ACHN (cell line): ENCODE measurements at places on chromosomes 4 and X.

GRCh38 chrX:41779941-41780340, 56.0 kb downstream of the GPR82 start:
- DNase-seq, result no peak

DNA sequence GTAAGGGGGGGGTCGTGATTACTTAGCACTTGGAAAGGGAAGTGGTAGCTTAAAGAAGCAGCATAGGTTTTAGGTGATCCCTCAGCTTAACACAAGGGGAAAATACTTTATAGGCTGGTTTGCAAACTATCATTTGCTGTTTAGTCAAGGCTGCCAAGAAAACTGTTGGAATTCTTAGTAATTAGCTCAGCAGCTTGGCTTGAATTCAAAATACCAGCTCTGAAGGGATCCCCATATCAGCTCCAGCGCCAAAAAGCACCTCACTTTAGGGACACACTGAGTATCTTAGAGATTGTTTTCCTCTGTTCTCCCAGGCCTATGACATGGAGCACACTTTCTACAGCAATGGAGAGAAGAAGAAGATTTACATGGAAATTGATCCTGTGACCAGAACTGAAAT, 8.8 kb downstream of the TNMD start:
- DNase-seq, result no peak

DNA sequence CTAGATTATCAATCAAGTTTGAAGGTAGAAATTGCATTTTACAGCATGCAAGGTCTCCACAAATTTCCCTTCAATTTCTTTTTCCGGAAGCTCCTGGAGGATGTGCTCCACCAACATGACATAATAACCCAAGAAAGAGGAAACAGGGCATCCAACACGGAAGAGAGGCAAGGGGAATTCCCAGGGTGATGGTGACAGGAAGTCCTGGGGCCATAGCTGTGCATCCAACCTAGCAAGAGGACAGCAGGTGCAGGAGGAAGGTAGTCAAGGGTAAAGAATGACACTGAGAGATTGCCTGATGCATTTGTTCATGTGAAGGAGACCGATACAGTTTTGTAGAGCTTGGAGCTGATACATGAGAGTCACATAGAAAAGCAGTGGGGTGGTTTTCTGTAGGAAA, 115.7 kb upstream of the LSM6 start:
- no peak for DNase-seq

DNA sequence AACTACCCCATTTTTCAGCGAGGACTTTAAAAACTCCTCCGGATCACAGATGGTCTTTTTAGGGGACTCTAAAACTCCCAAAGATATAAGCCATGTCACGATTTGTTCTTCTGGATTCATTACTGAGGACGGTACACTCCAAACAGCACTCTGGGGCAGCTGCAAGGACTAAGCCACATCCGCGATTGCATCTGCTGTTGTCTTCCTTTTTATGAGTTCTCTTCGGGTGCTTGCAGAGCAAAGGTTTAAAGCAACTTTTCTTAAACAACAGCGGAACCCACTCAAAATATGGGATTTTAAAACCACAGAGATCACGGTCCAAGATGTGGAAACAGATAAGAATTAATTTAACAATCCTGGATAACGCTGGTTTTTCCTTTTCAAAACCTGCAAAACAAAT, at the start of gene ARHGEF6:
TSS of gene ARHGEF6 (minus strand) at position 170 of the 400 bp plus-strand sequence. CDS start at position 120, 50 bp downstream.
- DNase-seq, result no peak

DNA sequence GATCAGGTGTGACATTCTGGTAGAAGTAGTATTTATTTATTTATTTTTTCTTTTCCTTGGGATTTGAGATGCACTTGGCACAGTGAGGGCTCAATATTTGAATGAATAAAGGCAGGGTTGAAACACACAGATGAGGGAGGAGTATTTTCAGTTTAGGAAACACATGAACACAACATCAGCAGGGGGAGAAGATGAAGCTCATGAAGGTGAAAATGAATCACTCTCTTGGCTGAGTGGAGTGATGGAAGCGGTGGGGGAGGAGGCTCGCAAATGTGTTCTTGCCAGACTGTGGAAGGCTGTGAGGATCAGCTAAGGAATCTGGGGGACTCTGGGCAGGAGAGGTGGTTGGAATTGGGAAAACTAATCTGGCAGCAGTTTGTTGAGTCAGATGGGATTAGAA, 55.3 kb downstream of the ARHGAP10 start:
- DNase-seq, result no peak

GRCh38 chr4:24265989-24266388, 318.4 kb downstream of the DHX15 start:
- no peak for DNase-seq

DNA sequence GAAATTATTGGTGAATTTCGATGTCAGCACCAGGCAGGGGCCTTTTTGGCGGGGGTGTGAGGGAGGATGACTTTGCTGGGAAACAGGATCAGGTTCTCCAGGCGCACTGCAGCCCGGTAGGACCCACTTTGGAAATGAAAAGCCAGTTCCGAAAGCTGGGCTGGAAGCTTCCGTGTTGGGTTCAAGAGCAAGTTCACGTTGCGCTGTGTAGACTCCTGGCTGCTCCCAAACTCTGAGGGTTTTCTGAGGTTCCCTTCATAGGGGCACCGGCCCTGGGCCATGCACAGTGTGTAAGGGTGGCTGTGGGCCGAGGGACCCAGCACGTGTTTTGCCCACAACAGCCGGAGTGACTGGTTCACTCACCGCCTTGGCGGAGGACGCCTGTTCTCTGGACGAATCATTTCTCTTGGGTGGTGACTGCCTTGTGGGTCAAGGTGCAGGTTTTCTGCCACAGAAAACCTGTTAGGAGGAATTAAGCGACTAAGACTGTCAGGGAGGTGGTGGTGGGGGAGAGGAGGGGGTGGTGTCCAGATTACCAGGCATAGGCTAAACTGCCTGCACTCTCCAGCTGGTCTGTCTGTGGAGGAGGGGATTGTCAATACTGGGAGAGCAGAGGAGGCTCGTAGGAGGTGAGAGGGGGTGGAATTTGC, 8.0 kb downstream of the SHOX start:
- no peak for DNase-seq
